ENCODE measurements at places on chromosomes 7 and 10.
A peak's percentile ranks its signal among the peaks of the same experiment; 100 is the strongest.

GRCh38 chr7:41027428-41028115 lies 675.3 kb downstream of the INHBA start:
- no peak for DNase-seq

- no peak for DNase-seq
Measured at GRCh38 chr7:101951757-101952156, 134.3 kb downstream of the CUX1 start.

DNA sequence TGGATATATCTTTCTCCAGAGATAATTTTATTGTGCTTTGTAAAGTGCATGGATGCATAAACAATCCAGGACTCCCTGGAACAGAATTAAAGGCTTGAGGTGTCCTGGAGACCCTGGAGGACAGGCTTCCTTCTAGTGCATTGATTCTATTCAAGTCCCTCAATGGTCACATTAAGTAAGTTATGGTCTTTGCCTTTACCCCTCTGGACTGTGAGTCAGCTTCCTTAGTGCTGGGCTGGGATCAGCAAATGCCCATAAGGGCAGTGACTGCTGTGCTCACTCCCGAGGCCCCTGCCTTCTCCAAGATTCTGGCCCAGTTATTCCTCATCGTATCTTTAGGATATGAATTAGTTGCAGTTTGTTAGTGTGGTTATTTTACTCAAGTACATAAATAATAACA lies 178.7 kb upstream of the PRSS58 start:
- DNase-seq: no peak

GRCh38 chr7:30923009-30923773 lies 11.5 kb downstream of the AQP1 start:
- DNase-seq: peak; percentile 26

- no peak for DNase-seq
Measured at GRCh38 chr10:62045765-62046521, 144.4 kb downstream of the ARID5B start.

DNA sequence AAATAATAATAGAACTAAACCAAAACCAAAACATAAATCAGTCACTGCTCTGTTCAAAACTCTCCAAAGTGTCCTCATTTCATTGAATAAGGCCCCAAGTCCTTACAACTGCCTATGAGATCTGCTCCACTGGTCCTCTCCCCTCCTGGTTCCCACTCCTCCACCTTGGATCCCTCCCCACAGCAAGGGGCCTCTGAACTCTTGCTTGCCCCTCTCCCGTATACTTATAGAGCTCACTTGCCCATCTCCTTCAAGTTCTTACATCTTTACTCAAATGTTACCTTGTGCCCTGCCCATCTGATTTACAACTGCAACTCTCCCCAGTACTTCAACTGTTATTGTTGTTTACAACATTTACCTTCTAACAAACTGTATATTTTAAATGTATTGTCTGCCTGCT lies 819 bp downstream of the POLD2 start:
- no peak for DNase-seq

- DNase-seq: no peak
Measured at GRCh38 chr7:132158166-132158565, 418.1 kb downstream of the PLXNA4 start.

DNA sequence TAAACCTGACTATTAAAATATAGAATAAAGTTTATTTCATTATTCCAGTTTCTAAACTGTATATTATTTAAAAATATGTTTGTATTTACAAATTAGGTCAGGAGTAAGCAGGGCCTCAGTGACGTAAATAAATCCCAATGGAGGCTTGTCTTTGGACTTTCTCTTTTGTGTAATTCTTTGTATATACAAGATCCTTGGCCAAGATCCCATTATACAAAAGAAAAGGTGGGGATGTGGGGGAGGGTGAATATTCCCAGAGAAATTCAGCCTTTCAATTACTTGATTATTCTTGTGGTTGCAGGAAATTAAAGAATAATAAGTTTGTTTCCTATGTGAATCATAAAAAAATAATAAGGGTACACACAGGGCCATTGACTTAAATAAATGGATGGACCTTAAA lies 178.7 kb upstream of the PRPS1L1 start:
- DNase-seq: no peak

DNA sequence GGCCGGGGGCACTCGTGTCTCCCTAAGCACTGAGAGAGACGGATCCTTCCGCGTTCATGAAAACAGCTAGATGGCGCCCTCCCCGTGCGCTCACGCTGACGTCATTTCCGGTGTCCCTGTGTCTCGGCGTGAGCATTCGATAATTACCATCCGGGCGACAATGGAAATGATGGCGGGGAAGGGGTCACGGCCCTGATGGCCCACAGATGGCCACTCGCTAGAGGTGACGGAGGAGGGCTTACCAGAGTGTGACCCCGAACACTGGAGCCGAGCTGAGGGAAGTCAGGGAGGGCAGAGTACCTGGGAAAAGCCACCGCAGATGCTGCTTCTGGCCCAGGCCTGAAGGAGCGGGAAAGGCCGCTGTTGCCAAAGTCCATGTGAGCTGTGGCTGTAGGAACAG lies 222.9 kb downstream of the TCERG1L start:
- DNase-seq: no peak

- peak; percentile 61 for DNase-seq
Measured at GRCh38 chr10:43138757-43139241, 554 bp downstream of the CSGALNACT2 start.

DNA sequence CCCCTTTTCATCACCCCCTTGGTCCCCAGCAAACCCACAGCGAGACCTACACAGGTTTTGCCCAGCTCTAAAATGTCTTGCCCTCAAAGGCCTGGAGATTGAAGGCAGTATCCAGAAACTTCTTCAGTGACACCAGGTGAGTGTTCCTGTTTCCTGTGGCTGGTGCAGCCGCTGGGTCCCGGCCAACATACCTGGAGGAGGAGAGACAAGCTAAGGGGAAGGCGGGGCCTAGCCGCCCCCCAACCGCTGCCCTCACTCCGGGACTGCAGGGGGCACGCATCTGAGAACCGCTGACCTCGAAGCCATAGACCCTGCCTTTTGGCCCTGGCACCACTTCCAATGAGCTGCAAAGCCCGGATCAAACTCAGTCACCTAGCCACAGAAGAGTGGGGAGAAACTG lies 27.0 kb downstream of the OGDHL start:
- no peak for DNase-seq

Data from Peyer's patch (tissue), 4 donors.